ENCODE measurements at places on chromosomes 6 and 20.

GRCh38 chr6:84773431-84774156, 9.2 kb upstream of the TBX18 start:
- peak; percentile 83 for DNase-seq

- no peak for DNase-seq
Measured at GRCh38 chr6:11631008-11631407, 93.5 kb downstream of the TMEM170B start.

- DNase-seq: no peak
Measured at GRCh38 chr6:63731930-63732329, 96.3 kb downstream of the PHF3 start.

DNA sequence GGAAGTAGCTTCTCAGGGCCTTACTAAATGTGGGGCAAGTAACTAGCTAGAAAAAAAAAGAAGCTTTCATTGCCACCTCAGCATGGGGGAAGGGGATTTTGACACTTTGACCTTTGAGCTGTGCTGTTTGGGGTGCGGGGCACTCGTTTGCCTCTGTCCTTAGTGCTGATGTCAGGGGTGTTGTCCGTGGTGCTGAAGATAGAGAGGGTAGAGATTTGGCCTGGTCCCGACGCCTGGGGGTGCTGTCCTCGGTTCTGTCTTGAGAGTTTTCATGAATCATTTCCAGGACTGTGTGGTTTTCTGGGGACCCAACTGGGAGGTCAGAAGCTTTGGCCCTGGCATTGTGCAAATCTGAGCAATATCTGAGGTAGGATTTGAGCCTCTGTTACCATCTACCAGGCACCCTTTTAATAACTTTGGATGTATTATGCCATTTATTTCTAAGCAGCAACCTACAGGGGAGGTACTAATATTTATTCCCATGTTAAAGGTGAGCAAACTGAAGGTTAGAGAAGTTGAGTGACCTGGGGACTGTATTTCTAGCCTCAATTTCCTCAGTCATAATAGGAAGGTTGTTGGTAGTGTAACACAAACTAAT, 78.0 kb downstream of the DLGAP4 start:
- peak; percentile 97 for DNase-seq

- DNase-seq: no peak
Measured at GRCh38 chr6:66355471-66355870, 648.4 kb upstream of the EYS start.

DNA sequence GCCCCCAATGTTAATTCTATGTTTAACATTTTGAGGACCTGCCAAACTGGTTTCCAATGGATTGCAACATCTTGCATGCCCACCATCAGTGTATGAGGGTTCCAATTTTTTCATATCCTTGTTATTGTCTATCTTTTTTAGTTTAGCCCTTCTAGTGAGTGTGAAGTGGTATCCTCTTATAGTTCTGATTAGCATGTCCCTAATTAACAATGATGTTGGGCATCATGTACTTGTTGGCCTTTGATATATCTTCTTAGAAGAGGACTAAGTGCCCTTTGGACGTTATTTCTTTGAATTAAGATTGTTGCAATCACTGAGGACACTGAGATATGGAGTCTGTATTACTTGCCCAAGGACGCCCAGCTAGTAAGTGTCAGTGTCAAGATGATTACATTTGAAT, 22.3 kb downstream of the GCNT2 start:
- DNase-seq: no peak

- no peak for DNase-seq
Measured at GRCh38 chr6:122894791-122895190, 101.2 kb upstream of the CLVS2 start.

DNA sequence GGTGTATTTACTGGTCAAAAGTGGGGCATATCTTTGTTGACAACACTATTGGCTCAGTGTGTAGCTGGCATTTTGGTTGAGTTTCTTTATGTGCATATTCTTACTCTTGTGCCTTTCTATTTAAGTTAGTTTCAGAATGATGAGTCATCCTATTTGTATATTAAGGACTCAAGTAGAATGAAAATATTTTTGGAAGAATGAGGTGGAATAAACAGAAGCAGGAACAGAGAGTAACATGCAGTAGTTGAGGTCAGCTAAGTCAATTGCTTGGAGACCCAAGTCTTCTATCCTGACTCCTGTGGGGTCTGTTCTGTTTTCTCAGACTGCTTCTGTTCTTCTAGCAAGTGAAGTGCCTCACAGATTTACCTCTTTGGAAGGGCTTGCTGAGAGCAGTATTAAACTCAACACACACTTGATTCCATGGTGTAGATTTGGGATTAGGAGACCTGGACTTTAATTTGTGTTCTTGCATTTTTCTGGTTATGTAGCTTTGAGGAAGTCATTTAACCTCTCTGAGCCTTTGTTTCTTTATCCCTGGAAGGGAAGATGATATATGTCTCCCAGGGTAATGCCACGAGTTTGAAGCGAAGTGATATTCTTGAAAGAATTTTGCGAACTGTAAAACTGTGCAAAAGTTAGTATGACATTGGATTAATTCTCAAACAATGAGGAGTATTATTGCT, 324.3 kb downstream of the QKI start:
- DNase-seq: peak; percentile 17

DNA sequence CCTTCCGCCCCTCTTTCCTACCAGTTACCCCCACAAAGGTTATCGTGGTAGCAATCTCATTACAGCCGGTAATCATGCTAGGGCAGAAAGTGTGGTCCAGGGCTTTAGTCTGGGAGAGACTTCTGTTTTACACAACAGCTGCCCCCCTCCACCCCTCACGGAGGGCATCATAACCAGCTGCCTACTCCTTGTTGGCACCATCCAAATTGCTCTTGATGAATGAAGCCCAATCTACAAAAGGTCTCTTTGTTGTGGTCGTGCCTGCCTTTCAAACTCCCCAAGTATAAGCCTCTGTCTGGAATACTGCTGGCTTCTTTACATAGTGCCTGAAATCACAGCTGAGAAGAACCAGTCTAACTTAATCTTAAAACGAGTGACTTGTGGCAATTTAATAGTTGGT, 157.9 kb downstream of the INSM1 start:
- DNase-seq: no peak

- no peak for DNase-seq
Measured at GRCh38 chr6:44956396-44956795, 371.7 kb upstream of the RUNX2 start.

- no peak for DNase-seq
Measured at GRCh38 chr6:87993356-87993755, 54.3 kb upstream of the SPACA1 start.

- DNase-seq: no peak
Measured at GRCh38 chr6:166206510-166207283, 39.0 kb upstream of the TBXT start.

- DNase-seq: no peak
Measured at GRCh38 chr6:114650891-114651290, 308.1 kb upstream of the HS3ST5 start.

DNA sequence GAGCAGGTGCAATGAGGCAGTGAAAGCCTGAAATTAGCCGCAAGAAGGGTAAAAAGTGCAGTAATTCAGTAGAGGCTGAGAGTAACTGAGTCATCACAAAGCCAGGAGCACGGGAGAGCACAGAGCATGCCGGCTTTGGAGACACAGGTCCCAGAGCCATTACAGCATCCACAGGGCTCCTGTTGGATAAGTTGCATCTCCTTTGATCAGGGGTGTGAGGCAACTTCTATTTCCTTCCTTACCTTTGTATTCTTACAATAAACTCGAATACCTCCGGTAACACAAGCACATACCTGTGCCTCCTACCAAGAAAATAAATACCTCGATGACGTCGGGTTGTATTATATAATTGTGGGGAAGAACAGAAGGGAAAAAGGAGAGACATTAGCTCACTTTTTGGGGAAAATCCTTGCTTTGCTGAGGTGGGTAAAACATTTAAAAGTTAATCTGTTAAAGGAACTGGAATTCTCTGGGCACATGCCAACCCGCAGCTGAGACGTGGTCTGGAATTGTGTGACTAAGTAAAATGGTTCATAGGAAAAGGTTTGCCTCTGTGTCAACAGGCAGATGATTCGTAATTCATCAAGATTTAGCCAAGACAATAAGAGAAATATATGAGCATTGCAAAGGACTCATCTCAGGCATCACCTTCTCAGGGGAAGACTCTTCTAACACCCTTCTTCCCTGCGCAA, 360.7 kb upstream of the ZFP64 start:
- DNase-seq: no peak

DNA sequence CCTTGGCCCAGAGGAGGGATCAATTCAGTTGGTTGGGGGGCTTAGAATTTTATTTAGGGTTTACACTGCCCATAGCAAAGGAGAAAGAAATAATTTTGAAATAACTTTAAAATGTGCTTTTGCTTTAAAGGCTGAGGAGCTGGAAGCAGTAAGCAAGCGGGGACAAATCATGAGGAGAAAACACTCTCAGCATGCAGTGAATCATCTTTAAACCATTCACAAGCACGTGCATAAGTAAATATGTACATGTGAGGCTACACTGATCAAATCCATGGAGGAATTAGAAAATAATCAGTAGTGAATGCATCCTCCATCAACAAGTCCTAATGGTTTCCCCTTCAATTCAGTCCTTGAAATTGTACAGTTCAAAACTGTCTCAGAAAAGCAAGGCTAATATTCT, 181.0 kb downstream of the MTFR2 start:
- no peak for DNase-seq

- DNase-seq: no peak
Measured at GRCh38 chr20:54980103-54980960, 504.9 kb downstream of the DOK5 start.

GRCh38 chr6:44660561-44661220, 273.2 kb downstream of the CDC5L start:
- no peak for DNase-seq

DNA sequence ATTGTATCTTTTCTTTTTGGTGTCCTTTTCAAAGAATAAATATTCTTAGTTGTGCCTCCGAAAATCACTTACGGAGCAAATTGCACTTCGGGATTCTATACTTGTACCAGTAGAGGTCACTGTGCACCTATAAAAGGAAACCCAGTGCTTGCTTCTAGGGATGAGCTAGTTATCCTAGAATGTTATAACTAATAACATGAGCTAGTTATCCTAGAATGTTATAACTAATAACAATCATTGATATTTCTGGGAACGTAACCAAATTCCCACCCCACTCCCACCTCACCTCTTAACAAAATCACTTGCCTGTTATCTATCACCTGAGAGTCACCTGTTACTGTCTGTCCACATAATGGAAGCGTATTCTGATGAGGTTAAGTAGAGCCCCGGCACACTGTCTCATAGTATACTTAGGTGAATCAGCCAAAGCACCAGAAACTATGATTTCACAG, 126.9 kb upstream of the TIAM2 start:
- no peak for DNase-seq

DNA sequence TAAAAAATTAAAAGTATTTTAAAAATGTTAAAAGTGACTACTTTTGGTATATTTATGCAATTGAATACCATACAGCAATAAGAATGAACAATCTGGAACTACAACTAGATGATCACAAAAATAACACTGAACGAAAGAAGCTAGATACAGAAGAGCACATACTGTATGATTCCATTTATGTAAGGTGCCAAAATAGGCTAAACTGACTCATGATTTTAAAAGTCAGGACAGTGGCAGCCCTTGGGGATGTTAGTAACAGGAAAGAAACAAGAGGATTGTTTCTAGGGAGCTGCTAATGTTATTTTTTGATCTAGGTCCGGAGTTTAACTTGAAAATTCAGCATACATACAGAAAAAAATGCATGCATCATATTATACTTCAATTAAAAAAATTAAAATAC, 42.3 kb downstream of the KIF13A start:
- no peak for DNase-seq

DNA sequence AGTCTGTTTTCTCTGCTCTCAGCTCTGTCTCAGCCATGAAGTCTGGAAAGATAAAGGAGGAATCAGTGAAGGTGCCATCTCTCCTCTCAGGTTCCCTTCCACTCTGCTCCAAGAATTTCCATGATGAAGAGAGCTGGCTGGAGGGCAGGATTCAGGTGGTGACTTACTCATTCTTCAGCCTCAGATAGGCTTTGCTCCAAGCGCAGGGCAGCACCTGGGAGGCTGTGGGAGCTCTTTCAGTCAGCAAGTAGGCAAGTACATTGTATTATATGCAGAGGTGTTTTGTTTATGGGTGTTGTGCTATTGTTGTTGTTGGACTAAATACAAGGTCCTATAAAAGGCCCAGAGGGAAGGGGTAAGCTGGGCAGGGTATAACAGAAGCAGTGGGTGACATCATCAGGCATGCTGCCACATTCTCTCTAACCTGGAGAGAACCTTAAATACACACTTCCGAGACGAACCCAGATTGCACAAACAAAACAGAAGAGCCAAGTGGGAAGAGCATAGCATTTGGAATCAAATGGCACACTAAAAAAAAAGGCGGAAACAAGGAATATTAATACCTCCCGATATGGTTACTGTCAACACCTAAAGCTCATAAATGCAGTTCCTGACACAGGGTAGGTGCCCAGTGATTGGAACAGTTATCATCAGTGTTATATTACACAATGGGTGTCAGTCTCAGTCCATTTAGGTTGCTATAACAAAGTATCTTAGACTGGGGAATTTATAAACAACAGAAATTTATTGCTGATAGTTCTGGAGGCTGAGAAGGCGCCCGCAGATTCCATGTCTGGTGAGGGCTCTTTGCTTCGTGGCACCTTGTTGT, 14.5 kb upstream of the PSMG4 start:
- DNase-seq: no peak

GRCh38 chr6:135464634-135465033, 32.9 kb downstream of the AHI1 start:
- no peak for DNase-seq

DNA sequence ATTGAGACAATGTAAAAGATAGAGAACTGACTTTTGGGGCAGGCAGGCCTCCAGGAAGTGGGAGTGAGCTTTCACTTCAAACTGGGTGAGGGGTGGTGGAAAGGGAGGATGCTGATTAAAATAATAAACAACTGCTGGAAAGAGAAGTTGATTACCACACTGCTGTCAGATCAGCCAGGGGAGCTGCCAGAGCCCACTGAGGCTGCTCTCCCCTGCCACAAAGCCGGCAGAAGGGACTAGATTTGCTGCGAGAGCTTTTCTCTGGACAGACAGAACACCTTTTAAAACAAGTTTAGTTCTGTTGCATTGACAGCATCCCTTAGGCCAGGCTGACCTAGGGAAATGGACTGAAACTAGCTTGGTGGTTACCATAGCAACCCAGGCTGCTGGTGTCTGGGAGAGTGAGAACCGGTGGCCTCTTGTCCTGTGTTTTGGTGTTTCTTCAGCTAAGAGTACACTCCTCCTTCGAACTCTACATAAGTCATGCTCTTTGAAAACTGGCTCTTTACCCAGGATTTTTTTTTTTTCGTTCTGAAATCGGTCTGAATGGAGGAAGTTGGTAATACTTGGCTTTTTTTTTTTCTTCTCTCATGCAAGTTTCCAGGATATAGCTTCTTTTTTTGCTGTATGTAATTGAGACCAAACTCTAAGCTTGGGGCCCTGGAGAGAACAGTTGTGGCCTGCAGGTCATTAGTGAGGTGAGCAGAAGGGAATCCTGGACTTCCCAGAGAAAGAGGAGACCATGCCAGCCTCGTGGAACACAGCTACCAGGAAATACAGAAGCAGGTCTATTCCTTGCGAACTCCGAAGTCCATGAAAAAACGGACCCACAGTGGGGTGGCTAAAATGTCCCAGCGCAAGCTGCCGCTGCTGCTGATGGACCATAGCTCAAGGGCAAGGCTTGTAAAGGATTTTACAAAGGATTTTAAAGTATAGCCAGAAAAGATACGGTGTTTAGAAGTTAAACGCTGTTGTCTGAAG, 374.4 kb downstream of the UTRN start:
- peak; percentile 75 for DNase-seq

All from endodermal cell (in vitro differentiated cells).